ENCODE measurements at places on chromosomes 12 and 14. TPM values are rescaled to one million over a fixed set of nuclear protein-coding genes. Genes with fewer than 3 reads are reported as not detected.

- DNase-seq, result peak; percentile 45
Measured at GRCh38 chr14:32414808-32415255, 85.7 kb downstream of the AKAP6 start.

GRCh38 chr14:94679937-94680861 is 68.0 kb downstream of the SERPINA3 start:
- DNase-seq, result no peak

GRCh38 chr12:124033859-124034258 is 60.8 kb downstream of the ZNF664 start:
- no peak for DNase-seq

- DNase-seq, result peak; percentile 77
Measured at GRCh38 chr14:69376439-69376838, 21.7 kb downstream of the ERH start.

ACOT6 gene
- polyA plus RNA-seq, result not detected

LIN7A gene
- polyA plus RNA-seq, result 9.1 TPM

- no peak for DNase-seq
Measured at GRCh38 chr12:119369907-119370546, 35.5 kb downstream of the CCDC60 start.

MYH7 gene
- polyA plus RNA-seq, result not detected

- DNase-seq, result no peak
Measured at GRCh38 chr12:96670334-96670899, 181.0 kb downstream of the CFAP54 start.

GRCh38 chr12:18946106-18946505 is 183.4 kb upstream of the PLEKHA5 start:
- no peak for DNase-seq

DNA sequence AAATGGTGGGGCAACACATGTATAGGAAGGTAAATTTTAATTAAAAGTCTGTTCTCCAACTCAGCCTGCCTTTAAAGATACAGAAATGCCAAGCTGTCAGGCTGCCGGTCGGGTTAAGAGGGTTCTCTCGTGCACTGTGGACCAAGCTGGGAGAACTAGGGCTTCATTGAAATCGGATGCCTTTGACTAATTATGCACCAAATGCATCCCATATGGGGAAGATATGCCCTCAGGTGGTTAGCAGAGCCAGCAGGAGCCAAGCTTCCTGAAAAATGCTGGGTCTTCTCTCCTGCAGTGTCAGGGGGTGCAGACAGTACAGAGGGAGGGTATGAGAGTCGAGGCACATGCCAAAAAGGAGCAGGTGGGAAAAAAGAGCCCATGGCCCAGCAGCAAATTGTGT is 236.1 kb downstream of the CACNA1C start:
- DNase-seq, result no peak

- DNase-seq, result no peak
Measured at GRCh38 chr12:129428240-129428936, 475.4 kb downstream of the TMEM132D start.

- DNase-seq, result no peak
Measured at GRCh38 chr14:93089521-93090269, 26.0 kb downstream of the ITPK1 start.

DNA sequence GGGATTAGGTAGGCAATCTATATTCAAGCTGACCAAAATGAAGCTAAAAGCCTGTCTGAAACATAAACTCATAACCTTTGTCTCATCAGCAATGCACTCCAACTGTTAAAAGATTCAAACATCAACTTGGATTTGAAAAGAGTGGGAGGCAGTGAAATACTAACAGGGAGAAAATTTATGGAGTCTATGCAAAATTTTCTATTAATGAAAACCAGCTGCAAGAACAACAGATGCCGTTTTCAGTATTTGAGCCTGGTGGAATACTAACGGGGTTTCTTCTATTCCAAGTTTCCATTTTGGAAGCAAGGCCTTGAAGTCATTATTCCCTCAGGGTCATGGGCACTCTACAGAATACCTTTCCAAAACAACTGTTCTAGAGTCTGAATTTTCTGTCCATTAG is 88.3 kb downstream of the LRP6 start:
- DNase-seq, result no peak

DNA sequence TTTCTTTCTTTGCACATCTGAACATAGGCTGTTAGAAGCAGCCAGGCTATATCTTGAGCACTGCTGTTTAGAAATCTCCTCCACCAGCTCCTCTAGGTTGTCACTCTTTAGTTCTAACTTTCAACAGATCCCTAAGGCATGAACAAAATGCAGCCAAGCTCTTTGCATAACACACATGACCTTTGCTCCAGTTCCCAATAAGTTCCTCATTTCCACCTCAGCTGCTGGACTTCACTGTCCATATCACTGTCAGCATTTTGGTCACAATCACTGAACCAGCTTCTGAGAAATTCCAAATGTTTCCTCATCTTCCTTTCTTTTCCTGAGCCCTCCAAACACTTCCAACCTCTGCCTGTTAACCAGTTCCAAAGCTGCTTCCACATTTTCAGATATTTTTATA is 27.6 kb upstream of the C14orf132 start:
- no peak for DNase-seq

LRRK2 gene
- polyA plus RNA-seq, result 0.17 TPM

GRCh38 chr14:54715239-54715638 is 148.3 kb downstream of the SAMD4A start:
- DNase-seq, result peak; percentile 53

DNA sequence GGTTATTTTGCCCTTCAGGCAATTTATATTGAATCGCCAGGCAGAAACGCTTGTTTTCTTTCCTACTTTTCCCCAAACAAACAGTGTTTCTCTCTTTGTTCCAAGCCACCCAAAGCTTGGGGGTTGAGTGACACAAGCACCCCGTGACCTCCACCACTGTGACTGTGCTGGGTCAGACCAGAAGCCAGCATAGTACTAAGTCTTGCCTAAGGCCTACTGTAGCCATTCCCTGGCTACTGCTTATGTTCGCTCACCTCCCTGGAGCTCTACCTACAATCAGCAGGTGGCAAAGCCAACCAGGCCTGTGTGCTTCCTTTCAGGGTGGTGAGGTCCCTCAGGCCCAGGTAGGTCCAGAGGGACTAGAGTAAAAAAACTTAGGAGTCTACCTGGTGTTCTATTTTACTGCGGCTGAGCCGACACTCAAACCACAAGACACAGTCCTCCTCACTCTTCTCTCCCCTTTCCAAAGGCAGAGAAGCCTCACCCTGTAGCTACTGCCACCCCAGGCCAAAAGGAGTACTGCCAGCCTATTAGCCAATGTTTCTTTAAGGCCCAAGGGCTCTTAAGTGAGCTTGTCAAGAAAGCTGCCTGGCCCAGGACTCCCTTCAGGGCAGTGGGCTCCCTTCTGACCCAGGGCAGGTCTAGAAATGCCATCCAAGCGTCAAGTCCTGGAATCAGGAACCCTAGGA is 411.8 kb upstream of the MIS18BP1 start:
- no peak for DNase-seq

GRCh38 chr14:76697246-76697905 is 63.9 kb upstream of the VASH1 start:
- no peak for DNase-seq

DNA sequence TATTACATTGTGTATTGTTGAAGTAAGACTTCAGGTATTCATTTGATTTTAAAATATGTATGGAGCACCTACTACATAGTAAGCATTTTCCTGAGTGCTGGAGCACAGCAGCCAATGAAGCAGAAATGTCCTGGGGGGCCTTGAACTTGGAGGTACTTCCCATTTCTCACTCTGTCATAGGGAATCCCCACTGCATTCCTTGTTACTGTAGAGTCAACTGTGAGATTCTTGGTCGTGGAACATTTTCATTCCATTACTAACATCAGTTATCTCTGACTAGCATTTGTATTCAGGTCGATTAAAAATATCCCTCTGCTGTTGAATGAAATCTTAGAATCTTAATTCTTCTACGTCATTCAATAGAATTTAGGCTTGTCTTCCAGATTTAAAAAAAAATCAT is 66.7 kb downstream of the PDE3A start:
- peak; percentile 42 for DNase-seq

GRCh38 chr14:75220156-75220555 is 43.7 kb upstream of the TMED10 start:
- no peak for DNase-seq

NPFF gene
- polyA plus RNA-seq, result not detected

DNA sequence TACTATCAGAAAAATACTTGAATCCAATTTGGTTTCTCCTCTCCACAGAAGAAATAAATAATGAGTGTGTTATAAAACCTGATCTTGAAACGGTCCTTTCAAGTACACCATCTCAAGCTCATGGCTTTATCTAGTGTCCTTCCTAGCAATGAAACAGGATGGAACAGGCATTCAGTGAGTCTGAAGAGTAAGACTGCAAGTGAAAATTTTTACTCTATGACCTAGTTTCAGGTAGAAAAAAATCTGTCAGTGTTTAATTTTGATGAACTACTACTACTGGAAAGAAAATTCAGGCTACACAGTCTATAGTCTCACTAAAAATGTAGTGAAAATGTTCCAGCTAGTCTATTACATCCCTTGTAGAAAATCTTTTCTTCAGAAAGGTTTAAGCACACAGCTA is 7.7 kb downstream of the CBX5 start:
- no peak for DNase-seq

- DNase-seq, result no peak
Measured at GRCh38 chr12:105659355-105660075, 329.0 kb downstream of the C12orf75 start.

RD3L gene
- polyA plus RNA-seq, result not detected

- no peak for DNase-seq
Measured at GRCh38 chr14:104765517-104765916, 12.6 kb downstream of the SIVA1 start.

- no peak for DNase-seq
Measured at GRCh38 chr12:121087467-121088194, 45.0 kb upstream of the P2RX7 start.

DNA sequence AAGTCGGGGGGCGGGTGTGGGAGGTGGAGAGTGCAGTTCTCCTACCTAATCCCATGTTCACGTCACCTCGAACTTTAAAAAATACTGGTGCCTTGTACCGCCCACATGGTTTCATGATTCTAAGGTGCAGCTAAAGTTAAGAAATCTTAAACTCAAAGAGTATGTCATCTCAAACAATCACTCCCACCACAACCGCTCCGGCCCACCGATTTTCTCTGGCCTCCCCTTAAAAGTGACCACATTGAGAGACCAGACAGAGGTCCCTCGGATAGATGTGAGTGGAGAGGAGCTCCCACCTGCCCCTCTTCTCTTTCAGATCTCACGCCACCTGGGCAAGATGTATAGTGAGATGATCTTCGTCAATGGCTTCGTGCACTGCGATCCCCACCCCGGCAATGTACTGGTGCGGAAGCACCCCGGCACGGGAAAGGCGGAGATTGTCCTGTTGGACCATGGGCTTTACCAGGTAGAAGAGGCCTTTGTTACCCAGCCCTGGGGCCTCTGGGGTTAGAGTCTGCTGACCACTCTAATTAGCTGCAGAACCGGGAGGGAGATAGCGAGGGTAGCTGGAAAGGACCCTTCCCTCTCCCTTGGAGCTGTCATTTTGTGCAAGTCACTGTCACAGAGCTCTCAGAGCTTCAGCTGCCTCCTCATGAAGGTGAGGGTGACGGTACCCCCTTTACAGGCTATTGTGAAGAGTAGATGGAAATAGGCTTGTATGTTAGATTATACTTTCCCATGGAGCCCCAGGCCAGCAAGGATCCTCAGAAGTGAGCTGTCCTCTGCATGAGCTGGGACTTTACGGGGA is 124.4 kb downstream of the ADCK1 start:
- no peak for DNase-seq

DNA sequence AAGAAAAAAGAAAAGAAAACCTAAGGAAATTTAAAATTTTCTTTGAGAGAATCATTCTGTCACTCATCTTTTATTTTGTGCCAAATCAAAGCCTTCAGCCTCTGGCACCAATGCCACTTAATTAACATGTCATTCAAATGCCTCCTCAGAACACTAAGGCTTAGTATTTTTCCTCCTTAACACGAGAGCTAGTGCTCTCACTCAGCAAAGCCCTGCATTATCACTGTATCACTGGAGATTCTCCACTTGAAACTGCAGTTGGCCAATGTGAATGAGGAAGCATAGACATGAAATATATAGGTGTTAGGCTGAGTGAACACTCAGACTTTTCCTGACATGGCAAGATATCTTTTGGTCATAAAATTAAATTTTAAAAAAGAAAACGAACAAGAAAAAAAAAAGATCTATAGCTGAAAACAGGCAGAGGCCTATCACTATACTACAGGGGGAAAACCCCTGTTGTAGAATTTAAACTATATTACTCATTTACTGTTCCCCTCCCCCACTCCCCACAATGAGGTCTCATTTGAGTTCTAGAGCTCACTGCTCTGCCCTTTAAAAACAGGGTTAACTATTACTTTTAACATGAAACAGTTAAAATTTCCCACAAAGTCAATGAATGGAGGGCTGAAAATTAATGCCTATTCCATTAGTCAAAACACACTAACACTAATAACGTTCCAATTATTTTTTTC is 5.1 kb downstream of the MBIP start:
- DNase-seq, result no peak

LRP1-AS gene
- not detected for polyA plus RNA-seq

DNA sequence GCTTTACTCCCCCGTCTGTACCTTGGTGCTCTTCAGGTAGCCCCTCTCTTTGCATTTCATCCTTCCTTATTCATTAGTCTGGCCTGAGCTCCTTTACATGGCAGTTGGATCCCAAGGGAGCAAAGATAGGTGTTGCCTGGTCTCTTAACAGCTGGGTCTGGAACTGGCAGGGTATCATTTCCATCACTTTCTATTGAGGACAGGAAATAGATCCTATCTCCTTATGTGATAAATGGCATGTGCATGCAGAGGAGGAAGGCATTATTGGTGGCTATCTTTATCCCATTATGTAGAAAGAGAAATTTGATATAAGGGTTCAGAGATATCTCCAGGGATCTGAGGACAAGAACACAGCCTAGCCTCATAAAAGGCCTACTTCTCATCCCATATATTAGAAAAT is 54.6 kb upstream of the OAS1 start:
- no peak for DNase-seq

DNA sequence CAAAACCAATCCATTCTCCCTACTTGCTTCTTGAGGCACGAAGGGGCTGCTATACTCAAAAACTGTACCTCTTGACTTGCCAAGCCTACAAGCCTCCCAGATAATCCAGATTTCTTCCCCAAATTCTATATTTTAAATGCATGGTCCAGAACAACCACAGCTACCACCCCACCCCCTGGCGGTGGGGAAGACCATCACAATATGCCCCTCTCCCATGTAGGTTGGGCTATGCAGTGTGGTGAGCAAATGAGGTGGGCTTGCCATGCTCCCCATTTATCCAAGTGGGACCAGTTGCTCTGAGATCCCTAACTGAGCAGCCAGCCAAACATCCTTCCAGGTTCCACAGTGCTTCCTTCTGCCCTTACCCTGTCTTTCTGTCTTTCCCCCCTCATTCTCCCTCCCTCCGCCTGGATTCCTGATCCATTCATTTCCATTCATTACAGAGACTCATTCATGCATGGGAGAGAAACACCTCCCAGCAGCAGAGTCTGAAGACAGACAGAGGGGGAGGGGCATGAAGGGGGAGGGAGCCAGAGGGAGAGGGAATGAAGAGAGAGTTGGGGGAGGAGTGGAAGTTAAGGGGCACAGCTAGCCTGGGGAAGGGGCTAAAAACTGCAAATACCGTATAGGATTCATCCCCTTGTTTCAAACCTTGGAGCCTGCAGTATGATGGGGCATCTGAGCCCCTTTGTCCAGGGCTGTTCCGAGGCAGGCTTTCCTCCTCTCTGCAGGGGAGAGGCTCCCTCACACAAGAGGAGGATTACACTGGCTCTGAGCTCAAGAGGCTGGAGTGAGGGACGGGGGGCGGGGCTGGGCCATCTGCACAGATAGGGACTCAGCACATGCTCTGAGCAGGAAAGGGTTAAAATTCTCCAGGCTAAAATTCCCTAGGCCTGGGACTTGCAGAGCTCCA is 4.4 kb downstream of the ZNF219 start:
- no peak for DNase-seq

All from IMR-90 (cell line).